ENCODE measurements at places on chromosomes 11 and 22.

- DNase-seq, result no peak
Measured at GRCh38 chr11:22878604-22879003, 18.3 kb upstream of the CCDC179 start.

DNA sequence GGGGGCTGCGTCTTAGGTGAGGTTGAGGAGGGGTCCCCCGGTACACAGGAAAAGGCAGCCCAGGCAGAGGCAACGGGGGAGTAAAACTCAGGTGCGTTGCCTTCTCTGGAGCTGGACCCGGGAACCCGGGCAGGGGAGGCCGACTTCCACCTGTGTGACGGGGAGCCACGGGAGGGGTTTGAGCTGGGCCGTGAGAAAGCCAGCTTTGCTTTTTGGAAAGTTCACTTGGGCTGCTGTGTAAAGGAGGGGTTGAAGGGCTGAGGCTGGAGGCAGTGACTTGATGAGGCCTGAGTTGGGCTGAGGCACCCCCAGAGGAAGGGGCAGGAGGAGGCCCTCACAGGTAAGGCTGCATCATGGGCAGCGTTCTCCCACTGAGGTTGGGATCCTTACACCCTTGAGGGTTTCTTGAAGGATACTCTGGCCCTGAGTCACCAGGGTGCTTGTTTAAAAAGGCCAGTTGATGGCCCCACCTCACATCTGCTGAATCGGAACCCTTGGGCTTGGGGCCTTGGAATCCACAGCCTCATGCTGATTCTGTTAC is 47.2 kb downstream of the CHRDL2 start:
- no peak for DNase-seq

- no peak for DNase-seq
Measured at GRCh38 chr11:34793666-34794065, 122.5 kb downstream of the APIP start.

DNA sequence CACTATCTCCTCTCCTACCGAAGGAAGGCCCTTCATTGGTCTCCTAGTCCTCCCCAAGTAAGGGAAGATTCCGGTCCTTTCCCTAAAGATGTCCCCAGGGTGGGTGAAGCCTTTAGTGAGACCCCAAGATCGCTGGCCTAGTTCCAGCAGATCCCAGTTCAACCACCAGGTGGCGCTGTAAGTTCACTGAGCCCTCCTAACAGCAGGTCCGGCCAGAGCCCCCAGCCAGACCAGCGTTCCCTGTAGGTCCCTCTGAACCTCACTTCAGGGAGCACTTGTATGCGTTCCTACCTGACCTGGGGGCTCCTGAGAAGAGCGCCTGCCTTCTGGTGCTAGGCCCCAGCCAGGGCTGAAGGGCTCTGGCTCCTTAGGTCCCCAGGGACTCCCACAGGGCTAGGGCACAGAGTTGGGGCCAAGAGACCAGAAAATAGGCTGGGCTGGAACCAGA is 38.1 kb downstream of the LMO1 start:
- peak; percentile 21 for DNase-seq

DNA sequence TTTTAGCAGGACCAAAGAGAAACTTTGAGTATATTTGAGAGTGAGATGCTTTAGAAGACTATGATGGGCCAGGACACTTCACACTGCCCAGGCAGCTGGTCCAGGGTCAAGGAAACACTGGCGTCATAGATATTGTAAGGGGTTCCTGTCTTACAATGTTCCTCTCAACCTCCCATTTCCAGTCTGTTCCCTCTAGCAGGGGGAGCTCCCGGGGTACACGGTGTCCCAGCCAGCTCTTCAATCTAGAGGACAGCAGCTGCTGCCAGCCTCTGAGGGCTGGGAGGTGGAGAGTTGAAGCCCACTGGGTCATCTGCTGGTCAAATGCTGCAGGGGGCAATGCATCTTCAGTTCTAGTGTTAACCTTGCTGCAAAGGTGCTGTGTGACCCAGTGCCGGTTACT is 40.7 kb upstream of the TIMP3 start:
- no peak for DNase-seq

- DNase-seq, result no peak
Measured at GRCh38 chr11:43366677-43367076, 8.0 kb downstream of the TTC17 start.

- peak; percentile 7 for DNase-seq
Measured at GRCh38 chr11:66868726-66869566, 12.1 kb downstream of the LRFN4 start.

DNA sequence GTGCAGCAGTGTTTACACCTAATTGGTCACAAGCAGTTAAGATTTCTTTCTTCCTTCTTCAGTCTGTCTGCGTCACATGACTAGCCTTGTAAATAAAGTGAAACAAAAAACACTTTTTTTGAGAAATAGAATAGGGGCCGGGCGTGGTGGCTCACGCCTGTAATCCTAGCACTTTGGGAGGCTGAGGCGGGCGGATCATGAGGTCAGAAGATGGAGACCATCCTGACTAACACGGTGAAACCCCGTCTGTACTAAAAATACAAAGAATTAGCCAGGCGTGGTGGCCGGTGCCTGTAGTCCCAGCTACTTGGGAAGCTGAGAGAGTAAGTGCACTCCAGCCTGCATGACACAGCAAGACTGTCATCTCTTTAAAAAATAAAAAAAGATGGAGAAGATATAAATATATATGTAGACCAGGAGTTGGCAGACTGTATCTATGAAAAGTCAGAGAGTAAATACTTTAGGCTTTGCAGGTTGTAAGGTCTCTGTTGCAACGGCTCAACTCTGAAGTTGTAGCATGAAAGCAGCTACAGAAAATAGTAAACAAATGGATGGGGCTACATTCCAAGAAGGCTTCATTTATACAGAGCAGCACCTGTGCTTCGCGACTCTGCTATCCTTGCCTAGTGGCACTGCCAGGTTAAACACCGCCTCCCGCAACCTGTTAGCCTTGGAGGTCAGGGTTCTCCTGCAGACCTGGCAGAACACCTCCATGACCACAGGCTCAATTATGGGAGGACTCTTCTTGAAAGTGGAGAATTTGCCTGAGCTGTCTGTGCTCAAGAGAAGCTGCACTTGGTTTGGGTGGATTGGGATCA is 55.9 kb downstream of the PPP6R2 start:
- DNase-seq, result no peak

GRCh38 chr11:47373876-47374719 is 4.2 kb downstream of the SPI1 start:
- peak; percentile 50 for DNase-seq

DNA sequence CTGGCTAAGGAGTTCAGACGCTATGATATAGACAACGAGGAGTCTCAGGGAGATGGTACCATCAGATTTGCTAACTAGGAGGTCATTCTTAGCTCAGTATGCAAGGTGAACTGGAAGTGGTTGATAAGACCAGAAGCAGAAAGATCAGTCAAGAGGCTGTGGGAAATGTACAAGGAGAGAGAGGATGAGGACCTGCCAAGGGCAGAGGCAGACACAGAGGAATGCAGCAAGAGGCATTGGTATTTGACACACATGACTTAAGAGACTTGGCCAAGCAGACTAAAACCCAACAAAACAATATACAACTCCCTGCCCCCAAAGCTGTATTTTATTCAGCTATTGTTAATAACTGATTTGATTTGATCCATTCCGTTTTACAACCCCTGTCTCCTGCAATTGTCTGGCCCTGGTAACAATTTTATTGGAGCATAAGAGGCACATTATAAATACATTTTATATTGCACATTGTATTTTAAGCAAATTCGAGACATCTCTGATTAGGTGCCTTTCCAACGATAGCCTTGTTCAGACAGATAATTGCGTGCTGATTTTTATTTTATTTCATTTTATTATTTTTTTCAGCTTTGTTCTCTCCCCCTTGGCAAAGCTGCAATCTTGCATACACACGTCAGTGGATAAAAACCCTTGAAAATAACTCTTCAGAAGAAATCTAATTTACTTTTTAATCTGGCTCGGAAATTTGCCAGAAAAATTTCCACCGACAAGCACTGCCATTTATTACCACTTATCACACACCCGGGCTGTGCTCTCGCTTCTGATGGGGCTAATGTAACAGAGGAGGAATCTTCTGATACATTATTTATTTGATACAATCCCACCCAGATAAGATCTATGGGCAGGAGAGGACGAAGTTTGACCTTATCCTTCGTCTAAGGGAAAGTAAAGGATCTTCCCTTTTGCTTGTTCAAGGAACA is 237.8 kb downstream of the NXPE2 start:
- DNase-seq, result no peak

DNA sequence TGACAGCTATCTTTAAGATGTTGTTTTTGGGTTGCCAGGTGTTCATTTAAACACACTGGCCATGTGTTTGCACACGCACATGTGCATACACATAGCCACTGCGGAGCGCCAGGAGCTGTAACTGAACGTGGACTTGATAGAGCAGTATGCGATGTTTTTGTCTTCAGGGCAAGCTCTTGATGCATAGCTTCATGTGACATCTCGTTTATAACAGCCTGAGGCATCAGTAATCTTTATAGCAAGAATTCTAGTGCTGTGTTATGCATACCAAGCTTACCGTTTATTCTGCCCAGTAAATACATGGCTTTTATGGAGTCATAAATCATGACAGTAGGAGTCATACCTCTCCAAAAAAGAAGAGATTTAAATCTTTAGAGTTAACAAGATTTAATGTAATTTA is 87.0 kb downstream of the ATXN10 start:
- no peak for DNase-seq

GRCh38 chr11:15865212-15865987 is 490.9 kb downstream of the SOX6 start:
- DNase-seq, result no peak

GRCh38 chr11:40130427-40130826 is 1329.0 kb downstream of the LRRC4C start:
- DNase-seq, result no peak

DNA sequence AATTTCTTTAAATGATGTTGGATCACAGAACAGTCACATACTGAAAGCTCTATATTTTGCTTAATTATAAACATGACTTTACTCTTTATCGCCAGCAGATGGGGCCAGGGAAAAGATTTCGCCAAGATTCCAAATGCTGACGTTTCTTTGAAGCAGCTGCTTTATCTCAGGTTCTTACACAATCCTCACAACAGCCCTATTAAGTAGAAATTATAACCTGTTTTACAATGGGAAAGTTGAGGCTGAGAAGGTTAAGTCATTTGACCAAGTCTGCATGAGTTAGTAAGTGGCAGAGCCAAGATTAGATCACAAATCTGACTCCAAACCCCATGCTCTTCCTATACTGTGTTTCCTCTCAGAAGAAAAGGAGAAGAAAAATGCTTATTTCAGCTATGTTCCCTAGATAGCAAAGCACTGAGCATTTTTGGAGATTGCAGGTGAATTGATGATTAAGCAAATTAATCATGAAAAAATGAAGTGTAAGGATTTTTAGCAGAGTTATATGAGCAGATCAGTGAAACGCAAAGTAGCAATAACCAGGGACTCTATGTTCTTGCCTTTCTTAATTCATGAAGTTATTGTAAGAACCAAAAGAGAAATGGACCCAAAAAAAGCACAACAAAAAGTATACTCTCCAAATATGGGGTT is 79.0 kb downstream of the AASDHPPT start:
- no peak for DNase-seq

DNA sequence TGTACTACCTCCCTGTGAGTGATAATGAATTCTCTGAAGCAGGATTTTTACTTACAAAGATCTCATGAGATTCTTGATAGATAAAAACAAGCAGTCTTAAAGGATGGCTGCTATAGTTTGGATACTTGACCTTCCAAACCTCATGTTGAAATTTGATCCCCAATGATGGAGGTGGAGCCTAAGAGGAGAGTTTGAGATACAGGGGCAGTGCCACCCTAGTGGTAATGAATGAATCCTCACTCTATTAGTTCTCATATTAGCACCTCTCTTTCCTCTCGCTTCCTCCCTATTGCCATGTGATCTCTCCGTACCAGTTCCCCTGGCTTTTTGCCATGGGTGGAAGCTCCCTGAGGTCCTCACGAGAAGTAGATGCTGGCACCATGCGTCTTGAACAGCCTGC is 37.9 kb upstream of the OR8B8 start:
- DNase-seq, result no peak

Data from NCI-H1048 (cell line).